ENCODE measurements at places on chromosomes 6 and 20. TPM values are rescaled to one million over a fixed set of nuclear protein-coding genes. Genes with fewer than 3 reads are reported as not detected.

Gene PBX2
- polyA plus RNA-seq: 29.4 TPM

Gene THBS2
- polyA plus RNA-seq: 2.5 TPM

Gene BCAS4
- 1.2 TPM for polyA plus RNA-seq

Gene UBE2C
- polyA plus RNA-seq: 83.4 TPM

Data from esophagus (tissue), 2 donors.